GM23248 (cell line): ENCODE measurements at places on chromosomes 4 and X. TPM values are rescaled to one million over a fixed set of nuclear protein-coding genes. Genes with fewer than 3 reads are reported as not detected.

DNA sequence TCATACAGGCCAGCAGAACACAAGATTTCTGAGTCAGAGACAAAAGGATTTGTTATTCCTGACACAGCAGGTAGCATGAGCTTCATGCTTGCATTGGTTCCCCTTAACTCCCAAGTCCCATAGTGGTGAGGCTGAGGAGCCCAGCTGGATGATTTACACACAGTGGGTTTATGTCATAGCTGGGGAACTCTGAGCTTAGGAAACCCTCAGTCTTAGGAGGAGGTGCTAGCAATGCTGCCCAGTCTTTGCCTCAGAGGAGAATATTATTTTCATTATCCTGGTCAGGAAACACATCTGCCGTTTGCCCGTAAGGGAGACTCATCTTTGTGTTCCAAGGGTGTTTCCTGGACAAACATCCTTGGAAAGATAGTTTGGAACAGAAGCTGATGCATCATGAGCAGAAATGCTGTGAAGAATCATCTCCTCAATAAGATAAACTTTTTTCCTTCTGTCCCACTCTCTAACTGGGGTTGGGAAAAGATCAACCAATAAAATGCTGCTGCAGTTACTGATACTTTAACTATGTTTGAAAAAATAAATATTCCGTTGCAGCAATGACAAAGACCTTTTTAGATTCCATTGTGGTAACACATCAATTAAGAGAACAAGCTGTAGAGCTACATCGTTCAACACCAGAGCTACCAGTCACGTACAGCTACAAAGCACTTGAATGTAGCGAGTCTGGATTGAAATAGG lies 146.8 kb downstream of the DCLK2 start:
- peaks cover 37% of the 10 kb centered on the region for H3K4me1 ChIP-seq
- peak overlapping the region; percentile 28 for H3K4me3 ChIP-seq
- peak overlapping the region; percentile 71 for H3K27ac ChIP-seq
- peak; percentile 94 for DNase-seq
- no peaks in the 10 kb centered on the region for H3K27me3 ChIP-seq

GPRASP3 gene
- total RNA-seq: 0.89 and 1.5 TPM in 2 replicates

DNA sequence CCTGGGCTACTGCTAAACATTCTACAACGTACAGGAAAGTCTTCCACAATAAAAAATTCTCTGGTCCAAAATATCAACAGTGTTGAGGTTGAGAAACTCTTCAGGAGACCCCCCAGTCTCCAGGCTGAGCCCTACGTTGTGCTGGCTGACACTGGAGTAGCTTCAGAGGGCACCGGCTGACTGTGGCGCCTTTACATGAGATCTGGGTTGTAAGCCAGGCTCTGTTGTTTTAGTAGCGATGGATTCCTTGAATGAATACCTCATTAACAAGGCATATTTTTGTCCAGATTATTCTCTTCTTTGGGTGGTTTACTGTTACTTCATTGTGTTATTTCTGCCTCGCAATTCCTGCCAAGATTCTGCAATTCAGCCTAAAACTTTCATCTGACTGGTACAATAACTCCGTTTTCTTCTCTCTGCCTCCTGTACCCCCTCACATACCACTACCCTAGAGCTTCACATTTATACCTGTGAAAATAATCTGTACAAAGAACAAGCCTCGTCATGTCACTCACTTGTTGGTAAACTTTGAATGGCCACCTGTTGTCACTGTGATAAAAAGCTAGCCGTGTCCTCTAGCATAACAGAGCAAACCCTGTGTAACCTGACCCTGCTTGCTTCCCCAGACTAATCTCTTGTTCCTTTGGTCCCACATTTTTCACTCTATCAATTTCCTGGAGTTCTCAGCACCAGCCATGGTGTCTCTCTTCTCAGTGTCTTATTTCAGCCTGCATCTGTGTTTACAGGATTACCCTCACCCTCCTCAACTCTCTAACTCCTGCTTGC lies 1476.1 kb upstream of the TENM3 start:
- no peaks in the 10 kb centered on the region for H3K27me3 ChIP-seq
- no peak overlapping the region for H3K4me3 ChIP-seq
- no peaks in the 10 kb centered on the region for H3K36me3 ChIP-seq
- no peaks in the 10 kb centered on the region for H3K4me1 ChIP-seq
- H3K27ac ChIP-seq: no peak overlapping the region
- no peak for DNase-seq

DNA sequence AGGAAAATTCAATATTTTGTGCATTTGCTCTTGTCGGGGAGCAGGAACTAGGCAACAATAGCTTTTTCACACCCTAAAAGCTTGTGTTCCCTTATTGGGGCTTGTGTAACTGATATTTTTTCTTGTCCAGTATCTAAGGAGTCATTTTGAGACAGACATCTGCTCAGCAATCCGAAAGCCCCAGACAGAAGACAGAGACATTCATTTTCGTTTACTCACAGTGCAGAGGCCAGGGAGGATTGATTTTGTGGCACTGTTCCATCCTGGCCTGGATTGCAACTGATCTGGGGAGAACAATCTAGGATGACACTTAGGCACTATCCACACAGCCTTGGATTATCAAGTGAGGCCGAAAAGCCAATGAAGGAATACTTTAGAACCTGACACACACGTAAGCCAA lies 27.4 kb upstream of the PLAC1 start:
- no peaks in the 10 kb centered on the region for H3K36me3 ChIP-seq
- peaks cover 15% of the 10 kb centered on the region for H3K4me1 ChIP-seq
- H3K27ac ChIP-seq: no peak overlapping the region
- H3K27me3 ChIP-seq: no peaks in the 10 kb centered on the region
- DNase-seq: peak; percentile 24

APLN gene
- total RNA-seq: 0.43 and 1.1 TPM in 2 replicates

CLCN4 gene
- total RNA-seq: 0.89 and 0.97 TPM in 2 replicates

DNA sequence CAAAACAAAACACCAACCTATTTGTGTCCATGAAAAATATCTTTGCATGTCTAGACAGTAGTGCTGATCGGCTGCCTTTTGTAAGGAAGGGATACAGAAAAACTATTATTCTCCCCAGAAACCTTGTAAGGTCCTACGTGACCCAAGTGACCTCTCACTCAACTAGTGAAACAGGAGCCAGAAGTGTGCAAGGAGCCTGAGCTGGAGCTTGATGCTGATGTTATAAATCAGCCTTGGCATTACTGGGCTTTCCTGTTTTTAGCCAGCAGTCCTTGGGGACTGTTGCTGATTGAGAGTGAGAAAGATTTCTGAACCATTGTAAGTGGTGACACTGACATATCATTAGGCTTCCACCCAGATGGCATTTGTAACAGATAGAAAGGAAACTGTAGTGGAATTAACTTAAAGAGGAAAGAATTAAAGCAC lies 100.8 kb upstream of the LIMCH1 start:
- no peak overlapping the region for H3K27ac ChIP-seq
- DNase-seq: no peak
- H3K4me3 ChIP-seq: no peak overlapping the region
- peaks cover 19% of the 10 kb centered on the region for H3K4me1 ChIP-seq

MAGEA8 gene
- not detected in 2 replicates for total RNA-seq

GRCh38 chrX:5957506-5957905 lies 271.2 kb downstream of the NLGN4X start:
- H3K36me3 ChIP-seq: no peaks in the 10 kb centered on the region
- no peaks in the 10 kb centered on the region for H3K27me3 ChIP-seq
- H3K4me1 ChIP-seq: no peaks in the 10 kb centered on the region

COL4A5 gene
- total RNA-seq: 13.2 and 14.4 TPM in 2 replicates

DNA sequence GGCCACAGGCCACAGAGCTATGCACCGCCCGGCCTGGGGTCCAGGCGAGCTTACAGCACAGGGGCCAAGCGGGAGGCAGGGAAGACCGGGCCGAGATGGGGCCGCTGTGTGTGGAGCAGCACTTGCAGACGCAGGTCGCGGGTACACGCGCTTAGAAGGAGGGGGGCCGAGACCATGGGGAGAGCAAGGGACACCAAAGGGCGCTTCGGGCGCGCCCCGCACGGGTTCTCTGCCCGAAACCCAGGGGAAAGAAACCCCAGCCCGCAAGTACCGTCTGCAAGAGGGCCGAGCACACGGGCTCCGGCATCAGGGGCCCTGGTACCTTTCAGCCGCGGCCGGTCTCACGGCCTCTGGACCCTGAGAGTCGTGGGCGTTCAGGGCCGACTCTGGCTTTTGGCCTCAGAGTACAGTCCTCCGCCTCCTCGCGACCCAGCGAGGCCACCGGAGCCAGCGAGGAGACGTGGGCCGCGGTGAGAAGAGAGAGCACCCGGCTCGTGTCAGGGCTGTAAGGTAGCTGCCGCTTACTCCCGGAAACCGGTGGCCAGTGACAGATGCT lies 342 bp downstream of the EOLA2 start:
- DNase-seq: peak; percentile 43
- H3K27ac ChIP-seq: peak overlapping the region; percentile 96
- H3K4me1 ChIP-seq: no peaks in the 10 kb centered on the region
- H3K4me3 ChIP-seq: peak overlapping the region; percentile 91

FHDC1 gene
- 0.22 and 0.25 TPM in 2 replicates for total RNA-seq

DNA sequence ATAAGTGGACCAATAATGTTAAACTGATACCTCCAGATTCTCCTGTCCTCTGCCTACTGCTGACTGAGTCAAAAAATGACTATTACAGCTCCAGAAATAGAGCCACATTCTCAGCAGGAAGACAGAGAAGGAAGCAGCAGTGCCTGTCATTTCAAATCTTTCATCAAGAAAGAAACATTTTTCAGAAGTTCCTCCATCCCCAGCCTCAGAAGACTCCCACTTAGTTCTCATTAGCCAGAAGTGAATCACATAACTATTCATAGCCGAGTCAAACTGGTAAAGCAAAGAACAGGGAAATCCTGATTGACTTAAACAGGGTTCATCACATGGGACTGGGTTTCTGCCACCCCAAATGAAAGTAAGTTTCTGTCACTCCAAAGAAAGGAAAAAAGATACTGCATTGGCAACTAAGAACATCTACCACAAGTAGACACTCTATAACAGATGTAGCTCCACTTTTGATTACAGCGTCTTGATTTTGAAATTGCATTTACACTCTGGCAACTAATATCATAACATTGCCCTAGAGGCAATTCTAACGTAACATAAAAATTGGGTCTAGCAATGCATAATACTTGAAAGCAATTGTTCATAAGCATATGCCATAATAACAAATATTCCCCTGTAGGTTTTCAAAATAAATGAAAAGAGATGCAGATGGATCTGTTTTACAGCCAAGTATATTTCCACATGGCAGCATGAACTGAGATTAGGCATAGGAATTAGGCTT lies 599.8 kb downstream of the GALNTL6 start:
- no peak overlapping the region for H3K4me3 ChIP-seq
- no peaks in the 10 kb centered on the region for H3K27me3 ChIP-seq
- H3K27ac ChIP-seq: no peak overlapping the region
- no peaks in the 10 kb centered on the region for H3K36me3 ChIP-seq

OTUD5 gene
- total RNA-seq: 43.4 and 44.9 TPM in 2 replicates

EDA2R gene
- total RNA-seq: 14.3 and 17.6 TPM in 2 replicates

DNA sequence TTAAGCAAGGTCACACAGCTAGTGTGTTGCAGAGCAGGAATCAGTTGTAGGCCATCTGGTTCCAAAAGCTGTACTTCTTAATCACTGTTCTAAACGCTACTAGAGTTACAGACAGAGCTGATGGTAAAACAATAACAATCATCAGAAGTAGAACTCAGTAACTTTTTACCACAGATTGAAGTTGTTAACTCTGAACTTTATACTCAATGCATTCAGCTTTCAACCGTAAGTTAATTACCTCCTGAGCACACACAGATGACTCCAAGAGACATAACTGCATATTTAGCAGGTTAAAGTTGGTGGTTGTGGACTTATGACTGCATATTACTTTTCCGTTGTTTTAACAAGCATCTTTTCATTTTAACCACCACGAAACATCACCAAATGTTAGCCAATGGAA lies 127.3 kb downstream of the PRSS12 start:
- no peak overlapping the region for H3K27ac ChIP-seq

GRCh38 chrX:125622899-125623298 lies 303.2 kb downstream of the TEX13C start:
- no peaks in the 10 kb centered on the region for H3K4me1 ChIP-seq
- no peaks in the 10 kb centered on the region for H3K36me3 ChIP-seq
- no peaks in the 10 kb centered on the region for H3K27me3 ChIP-seq
- H3K27ac ChIP-seq: no peak overlapping the region
- no peak overlapping the region for H3K4me3 ChIP-seq

- H3K36me3 ChIP-seq: no peaks in the 10 kb centered on the region; the same call in 1 of the 2 replicates
- H3K27ac ChIP-seq: no peak overlapping the region
- no peak overlapping the region for H3K4me3 ChIP-seq
- no peaks in the 10 kb centered on the region for H3K4me1 ChIP-seq
- no peak for DNase-seq
These were observed 33.4 kb downstream of the NELFA start for GRCh38 chr4:1975391-1975801.

ENPEP gene
- 0.11 TPM in 1 of 2 replicates, not detected in the other for total RNA-seq

DNA sequence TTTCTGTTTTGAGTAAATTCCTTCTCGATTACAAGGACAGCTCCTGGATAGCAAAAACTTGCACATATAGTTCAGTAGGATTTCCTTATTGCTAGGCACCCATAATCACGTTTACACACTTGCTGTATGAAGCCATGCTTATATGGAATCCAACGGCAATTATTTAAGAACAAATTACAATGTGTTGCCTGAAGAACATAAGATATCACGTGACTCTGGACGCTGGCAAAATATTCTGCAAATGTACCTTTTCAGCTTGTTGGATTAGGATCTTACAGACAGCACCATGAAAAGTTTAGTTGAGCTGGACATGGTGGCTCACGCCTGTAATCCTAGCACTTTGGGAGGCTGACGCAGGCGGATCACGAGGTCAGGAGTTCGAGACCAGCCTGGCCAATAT lies 17.4 kb downstream of the MFAP3L start:
- H3K4me1 ChIP-seq: no peaks in the 10 kb centered on the region
- H3K27me3 ChIP-seq: no peaks in the 10 kb centered on the region
- H3K27ac ChIP-seq: no peak overlapping the region

GRCh38 chrX:141733371-141733770 lies 34.8 kb upstream of the SPANXD start:
- H3K4me1 ChIP-seq: no peaks in the 10 kb centered on the region
- H3K27ac ChIP-seq: no peak overlapping the region
- no peaks in the 10 kb centered on the region for H3K27me3 ChIP-seq
- no peak for DNase-seq
- H3K4me3 ChIP-seq: no peak overlapping the region
- H3K36me3 ChIP-seq: no peaks in the 10 kb centered on the region

DNA sequence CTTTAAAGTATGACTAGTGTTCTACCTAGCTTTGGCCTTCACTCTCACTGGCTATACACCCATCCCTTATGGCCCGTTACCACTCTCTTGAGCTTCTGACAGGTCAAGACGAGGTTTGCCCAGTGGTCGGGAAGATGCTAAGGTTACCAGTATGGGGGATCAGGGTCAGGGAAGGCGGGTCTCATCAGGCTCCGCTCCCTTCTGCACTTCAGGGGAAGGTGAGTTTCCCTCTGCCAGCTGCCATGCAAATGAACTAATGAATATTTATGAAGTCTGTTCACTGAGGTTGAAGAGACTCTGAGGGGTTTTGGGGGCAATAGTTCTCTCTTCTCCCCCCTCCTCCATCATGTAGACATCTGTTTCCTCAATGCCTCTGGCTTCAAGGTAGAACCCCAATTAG lies 6.6 kb downstream of the EFNB1 start:
- DNase-seq: no peak
- no peak overlapping the region for H3K27ac ChIP-seq
- 0 out of 2 replicates have a peak, but pooled peaks cover 3% of the 10 kb centered on the region for H3K4me1 ChIP-seq
- no peaks in the 10 kb centered on the region for H3K27me3 ChIP-seq

- H3K27me3 ChIP-seq: no peaks in the 10 kb centered on the region
- H3K4me1 ChIP-seq: no peaks in the 10 kb centered on the region; the same call in 1 of the 2 replicates
- H3K4me3 ChIP-seq: no peak overlapping the region
- H3K27ac ChIP-seq: no peak overlapping the region
- no peaks in the 10 kb centered on the region for H3K36me3 ChIP-seq
These were observed 52.5 kb upstream of the PITX2 start for GRCh38 chr4:110675426-110675825.

- H3K4me1 ChIP-seq: 0 out of 2 replicates have a peak, but pooled peaks cover 7% of the 10 kb centered on the region
- H3K27me3 ChIP-seq: no peaks in the 10 kb centered on the region
- no peak for DNase-seq
- no peak overlapping the region for H3K27ac ChIP-seq
These were observed 22.4 kb downstream of the MAP7D3 start for GRCh38 chrX:136228839-136229207.
